Endothelial cell of umbilical vein (primary cell): ENCODE measurements at places on chromosomes 6 and 20.

- no peak for DNase-seq
Observed at GRCh38 chr20:59748619-59749191, 144.4 kb downstream of the PHACTR3 start.

DNA sequence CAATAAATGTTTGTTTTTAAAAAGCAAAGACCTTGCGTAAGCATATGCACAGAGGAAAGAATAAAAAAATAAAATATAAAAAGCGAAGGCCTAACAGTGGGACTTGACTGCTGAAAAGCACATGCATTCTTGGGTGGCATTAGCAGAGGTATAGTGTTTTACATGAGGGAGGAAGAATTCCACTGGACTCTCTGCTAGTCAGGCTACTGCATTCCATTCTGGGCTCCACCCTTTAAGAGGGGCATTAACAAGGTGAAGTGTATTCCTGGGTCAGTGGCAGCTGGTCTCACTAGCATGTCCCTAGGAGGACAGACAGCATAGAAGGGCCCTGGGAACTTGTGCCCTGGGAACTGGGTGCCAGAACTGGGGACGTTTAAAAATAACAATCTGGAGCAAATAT lies 134.1 kb downstream of the SOBP start:
- DNase-seq: no peak

- peak; percentile 21 for DNase-seq
Observed at GRCh38 chr6:166460473-166461437, 78.0 kb upstream of the MPC1 start.

- DNase-seq: no peak
Observed at GRCh38 chr20:32943490-32944052, 60.7 kb downstream of the SUN5 start.

DNA sequence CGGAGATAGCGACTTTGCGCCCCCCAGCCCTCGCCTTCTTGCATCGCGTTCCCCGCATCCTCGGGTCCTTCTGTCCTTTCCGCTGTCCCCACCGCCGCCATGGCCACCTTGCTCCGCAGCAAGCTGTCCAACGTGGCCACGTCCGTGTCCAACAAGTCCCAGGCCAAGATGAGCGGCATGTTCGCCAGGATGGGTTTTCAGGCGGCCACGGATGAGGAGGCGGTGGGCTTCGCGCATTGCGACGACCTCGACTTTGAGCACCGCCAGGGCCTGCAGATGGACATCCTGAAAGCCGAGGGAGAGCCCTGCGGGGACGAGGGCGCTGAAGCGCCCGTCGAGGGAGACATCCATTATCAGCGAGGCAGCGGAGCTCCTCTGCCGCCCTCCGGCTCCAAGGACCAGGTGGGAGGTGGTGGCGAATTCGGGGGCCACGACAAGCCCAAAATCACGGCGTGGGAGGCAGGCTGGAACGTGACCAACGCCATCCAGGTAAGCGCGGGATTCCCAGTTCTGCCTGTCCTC lies 401 bp downstream of the SLC32A1 start:
- no peak for DNase-seq

GRCh38 chr20:51076786-51077685 lies 54.1 kb upstream of the KCNG1 start:
- no peak for DNase-seq

- DNase-seq: no peak
Observed at GRCh38 chr6:160260803-160261450, 2.3 kb upstream of the SLC22A2 start.

DNA sequence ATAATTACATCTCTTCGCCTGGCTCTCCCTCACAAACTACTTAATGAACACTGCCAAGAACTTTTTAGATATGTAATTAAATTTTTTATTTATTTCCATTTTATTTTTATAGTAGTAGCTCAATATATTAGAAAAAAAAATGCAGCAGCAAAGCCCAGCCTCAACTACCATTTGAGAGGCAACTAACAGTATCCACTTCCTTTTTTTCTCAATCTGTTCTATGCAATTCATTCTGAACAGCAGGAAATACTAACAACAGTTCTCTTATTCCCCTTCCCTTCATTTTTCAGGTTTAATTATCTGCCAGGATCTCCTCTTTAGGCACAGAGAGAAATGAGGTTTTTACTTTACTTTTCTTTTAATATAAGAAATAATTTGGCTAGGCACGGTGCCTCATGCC lies 112.7 kb downstream of the ZNF217 start:
- no peak for DNase-seq

- DNase-seq: peak; percentile 75
Observed at GRCh38 chr6:13795041-13795750, 19.2 kb downstream of the MCUR1 start.

DNA sequence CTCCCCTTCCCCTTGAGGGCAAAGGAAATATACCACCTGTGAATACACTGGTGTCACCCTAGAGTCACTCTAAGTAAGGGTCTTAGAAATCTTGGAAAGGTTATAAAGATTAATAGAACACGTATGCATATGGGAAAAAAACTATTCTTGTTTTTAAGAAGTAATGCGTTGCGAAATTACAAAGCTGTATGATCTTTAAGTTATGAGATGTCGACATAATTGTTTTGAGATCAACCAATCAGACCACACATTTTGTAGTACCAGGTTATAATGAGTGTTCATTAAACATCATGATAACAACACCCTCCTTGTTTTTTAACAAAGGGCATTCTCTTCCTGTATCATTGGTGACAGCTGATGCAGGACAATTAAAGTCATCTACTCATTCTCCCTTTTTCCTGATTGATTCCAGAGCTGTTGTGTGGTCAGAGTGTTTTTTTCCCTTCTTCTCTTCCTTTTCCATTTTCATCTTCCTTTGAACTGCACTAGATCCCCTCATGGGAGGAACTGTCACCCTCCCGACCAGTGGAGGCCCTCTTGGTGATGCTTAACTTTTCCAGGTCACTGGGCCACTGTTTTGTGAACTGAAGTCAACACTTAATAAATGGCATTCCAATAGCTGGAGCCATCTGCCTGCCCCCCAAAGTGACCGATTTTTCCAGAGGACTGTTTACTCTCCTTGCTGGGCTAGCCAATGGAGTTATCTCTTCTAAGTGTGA lies 37.0 kb downstream of the PRDM1 start:
- no peak for DNase-seq

DNA sequence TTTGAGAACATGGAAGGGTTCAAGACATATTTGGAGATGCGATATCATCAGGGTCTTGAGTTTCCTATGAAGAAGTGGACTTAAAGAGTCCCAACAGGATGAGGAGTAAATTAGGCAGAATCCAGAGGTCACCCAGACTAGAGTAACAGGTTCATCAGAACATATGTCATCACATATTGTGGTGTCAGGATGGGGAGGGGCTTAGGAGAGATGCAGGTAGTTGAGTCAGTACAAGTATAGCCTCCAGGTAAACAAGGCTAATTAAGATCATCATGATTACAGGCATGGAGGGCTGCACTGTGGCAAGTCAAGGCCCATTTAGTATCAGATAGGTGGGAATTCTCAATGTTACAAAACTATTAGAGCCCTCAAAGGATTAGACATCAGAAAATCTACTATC lies 90.1 kb upstream of the PAK5 start:
- no peak for DNase-seq

- no peak for DNase-seq
Observed at GRCh38 chr6:11497881-11498280, 39.7 kb upstream of the TMEM170B start.

DNA sequence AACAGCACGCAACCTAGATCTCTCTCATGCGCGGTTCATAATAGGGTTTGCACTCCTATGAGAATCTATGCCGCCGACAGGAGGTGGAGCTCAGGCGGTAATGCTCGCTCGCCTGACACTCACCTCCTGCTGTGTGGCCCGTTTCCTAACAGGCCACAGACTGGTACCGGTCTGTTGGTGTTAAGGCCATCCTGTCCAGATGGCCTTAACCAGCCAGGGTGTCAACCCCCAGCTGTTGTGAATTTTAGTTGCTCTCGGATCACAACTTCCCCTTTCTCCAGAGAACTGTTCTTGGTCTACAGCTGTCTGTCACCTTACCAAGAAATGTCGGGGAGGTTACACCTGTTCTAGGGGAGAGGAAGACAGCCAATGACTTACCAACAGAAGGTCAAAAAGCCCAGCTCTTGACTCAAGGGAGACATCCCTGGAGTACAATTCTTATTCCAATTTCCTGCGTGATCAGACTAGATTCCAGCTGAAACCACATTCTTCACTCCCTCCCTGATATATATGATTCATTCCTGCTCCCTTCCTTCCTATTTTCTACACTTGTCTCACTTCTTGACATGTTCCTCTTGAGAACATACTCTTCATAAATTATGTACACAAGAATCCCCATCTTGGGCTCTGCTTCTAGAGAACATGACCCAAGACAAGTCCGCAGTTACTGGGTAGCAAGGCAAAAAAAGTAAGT lies 23.1 kb upstream of the DNAAF9 start:
- DNase-seq: no peak

GRCh38 chr20:45998761-45999160 lies 9.9 kb upstream of the MMP9 start:
- DNase-seq: no peak

DNA sequence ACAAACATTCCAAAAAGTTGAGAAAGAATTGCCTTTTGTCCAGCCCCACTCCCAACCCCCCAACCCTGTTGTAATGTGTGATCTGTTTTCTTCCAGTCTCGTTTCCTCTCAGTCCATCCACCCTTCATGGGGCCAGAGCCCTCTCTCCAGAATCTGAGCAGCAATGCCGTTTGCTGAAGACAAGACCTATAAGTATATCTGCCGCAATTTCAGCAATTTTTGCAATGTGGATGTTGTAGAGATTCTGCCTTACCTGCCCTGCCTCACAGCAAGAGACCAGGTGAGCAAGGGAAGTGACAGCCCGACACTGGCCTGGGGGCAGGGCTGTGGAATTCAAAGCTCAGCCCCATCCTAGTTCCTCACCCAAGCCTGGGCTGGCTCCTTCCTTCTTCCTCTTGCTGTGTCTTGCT lies 7.8 kb downstream of the MAVS start:
- DNase-seq: no peak

DNA sequence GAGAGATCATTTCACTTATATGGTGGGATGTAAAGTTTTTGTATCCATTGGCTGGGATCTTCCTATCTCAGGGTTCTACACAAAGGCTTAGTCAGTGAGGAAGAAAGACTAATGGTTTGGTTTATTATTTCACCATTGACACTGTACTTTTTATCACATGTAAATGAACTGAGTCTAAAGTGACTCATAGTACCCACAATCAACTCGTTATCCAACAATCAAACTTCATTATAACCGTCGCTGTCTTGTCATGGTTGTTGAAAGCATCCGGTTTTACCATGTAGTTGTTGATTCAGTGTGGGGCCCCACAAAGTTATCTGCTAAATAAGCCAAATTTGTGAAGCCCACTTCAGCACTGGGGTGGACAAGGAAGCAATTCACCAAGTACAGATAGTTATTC lies 55.8 kb upstream of the MTRF1L start:
- peak; percentile 12 for DNase-seq

DNA sequence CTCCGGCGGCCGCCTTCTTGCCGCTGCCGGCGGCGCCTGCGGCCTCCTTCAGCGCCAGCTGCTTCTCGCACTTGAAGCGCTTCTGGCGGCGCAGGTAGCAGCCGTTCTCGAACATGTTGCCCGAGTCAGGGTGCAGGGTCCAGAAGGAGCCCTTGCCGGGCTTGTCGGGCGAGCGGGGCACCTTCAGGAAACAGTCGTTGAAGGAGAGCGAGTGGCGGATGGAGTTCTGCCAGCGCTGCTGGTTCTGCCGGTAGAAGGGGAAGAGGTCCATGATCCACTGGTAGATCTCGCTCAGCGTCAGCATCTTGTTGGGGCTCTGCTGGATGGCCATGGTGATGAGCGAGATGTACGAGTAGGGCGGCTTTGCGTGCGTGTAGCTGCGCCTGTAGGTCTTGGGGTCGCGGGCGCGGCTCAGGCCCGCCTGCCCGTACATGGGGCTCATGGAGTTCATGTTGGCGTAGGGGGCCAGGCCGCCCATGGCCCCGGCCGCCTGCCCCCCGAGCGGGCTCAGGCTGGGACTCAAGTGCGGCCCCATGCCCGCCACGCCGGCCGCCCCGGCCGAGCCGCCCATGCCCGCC lies 1.9 kb downstream of the FOXA2 start:
- no peak for DNase-seq
